ENCODE measurements at places on chromosomes 7 and 10. TPM values are rescaled to one million over a fixed set of nuclear protein-coding genes. Genes with fewer than 3 reads are reported as not detected.

DNA sequence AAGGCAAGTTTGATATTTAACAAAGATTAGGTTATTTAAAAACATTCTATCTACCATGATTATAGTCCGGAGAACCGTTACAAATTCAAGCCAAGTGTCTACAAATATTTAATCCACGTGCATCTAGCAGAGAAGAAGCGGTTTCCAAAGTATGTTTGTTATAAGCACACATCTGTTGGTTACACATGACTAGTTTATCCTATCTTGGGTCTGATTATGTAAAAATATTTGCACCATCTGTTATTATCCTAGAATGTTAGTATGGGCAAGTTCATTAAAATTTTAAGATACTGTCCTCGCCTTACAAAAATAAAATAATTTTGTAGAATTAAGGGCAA, 289.2 kb upstream of the VSTM2A start:
- no peak for DNase-seq

Gene PNLIPRP1
- total RNA-seq: 0.99 TPM

Gene SFMBT2
- total RNA-seq: 8.5 TPM

Gene MYOF
- total RNA-seq: 138 TPM

DNA sequence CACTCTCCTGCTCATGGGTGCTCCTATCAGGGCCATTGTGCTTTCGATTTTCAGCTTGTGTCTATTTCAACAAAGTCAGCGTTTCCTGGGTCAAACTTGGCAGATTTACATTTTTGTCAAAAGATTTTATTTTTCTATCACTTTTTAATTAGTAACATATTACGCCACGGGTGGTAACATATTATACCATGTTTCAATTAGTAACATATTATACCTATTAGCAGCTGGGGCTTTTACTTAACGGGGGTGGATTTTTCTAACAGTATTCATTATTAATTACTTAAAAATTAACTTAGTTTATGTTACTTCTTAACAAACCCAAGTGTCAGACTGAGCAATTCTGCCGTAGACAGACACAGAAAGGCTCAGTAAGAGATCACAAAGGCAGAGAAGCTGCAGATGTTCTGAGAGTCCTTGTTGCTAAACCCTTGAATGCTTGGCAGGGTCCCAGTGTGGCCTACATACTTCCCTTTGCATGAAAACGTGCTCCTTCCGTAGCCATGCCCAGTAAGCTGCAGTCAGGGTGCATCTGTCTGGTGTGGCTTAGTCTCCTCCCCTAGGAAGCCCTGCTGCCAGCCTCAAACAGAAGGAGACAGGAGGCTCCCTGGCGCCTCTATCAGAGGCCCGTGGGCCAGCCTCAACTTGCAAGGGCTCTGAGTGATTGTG, 263.1 kb upstream of the CXCL12 start:
- no peak for DNase-seq

DNA sequence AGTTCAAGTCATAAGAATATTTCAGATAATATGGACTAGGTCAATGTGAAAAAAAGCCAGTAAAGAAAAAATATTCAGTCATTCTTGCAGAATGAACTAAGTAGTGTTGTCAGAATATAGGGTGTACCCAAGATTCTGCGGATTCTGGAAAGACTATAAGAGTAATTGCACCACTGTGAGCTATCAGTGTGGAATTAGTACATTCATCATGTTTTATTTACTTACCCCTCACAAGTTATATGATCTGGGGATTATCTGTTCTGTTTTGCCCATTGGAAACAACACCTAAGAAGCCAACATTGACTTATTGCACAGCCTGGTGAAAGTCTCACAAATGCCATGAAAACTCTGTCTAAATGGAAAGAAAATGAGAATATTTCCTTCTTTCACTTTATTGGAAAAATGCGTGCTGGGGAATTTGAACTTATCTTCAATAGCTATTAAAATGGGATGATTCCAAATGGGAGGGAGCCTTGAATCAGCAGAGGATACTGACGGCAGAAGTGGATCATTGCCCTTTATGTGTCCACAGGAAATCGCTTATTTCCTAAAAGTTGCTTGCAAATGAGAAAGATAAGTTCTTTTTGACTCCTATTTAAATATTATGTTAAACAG, 563.3 kb upstream of the POM121L12 start:
- DNase-seq: no peak

- DNase-seq: no peak
These were observed 94.7 kb upstream of the ZMIZ1 start for GRCh38 chr10:78973901-78974616.

DNA sequence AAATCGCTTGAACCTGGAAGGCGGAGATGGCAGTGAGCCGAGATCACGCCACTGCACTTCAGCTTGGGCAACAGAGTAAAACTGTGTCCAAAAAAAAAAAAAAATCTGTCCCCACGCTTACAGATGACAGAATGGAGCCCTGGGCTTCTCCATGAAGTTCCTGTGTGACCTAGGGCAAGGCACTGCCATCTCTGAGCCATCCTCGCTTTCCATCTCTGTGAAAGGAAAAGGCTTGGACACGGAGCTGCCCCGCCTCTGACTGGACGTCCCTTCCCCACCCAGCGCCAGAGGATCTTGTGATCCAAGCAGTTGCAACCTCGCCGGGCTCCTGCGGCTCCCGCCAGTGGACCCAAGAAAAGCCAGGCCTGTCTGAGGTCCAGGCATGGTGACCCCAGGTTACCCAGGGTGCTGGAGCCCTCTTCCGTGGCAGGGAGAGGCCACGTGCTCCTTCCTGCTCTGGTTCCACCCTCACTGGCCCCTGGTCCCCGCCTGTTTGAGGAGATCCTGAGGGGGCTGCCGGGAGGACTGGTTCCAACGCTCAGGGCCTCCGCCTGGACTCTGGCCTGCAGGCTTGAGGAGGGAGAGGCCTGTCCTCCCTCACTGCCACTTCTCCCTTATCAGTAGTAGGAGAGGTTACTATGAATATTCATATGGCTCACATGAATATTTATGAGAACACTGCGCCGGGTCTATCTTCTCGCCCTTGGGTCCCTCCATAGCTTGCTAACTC, 25.6 kb upstream of the ELFN1 start:
- DNase-seq: no peak

DNA sequence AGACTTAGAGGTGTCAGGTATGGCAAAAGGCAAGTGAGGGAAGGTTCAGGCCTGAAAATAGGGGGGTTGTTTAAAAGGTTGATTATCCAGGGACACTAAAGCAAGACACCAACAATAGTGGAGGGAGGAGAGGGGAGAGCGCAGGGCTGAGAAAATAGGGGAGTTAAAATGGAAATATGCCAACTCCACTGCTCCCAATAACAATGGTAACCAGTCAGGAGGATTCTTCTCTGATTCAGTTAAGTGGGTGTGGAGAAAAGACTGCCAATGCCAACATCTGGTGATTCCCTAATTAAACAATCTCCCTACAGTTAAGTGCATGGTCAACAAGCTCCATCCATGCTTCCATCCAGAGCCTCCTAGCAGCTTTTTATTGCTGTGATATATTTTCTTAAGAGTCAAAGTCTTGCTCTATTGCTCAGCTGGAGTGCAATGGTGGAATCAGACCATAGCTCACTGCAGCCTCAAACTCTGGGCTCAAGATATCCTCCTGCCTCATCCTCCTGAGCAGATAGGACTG, 183.3 kb downstream of the JAZF1 start:
- DNase-seq: no peak

- DNase-seq: no peak
These were observed 557 bp downstream of the HOXA11 start for GRCh38 chr7:27184337-27185012.

Gene SNX10
- 5.6 TPM for total RNA-seq

DNA sequence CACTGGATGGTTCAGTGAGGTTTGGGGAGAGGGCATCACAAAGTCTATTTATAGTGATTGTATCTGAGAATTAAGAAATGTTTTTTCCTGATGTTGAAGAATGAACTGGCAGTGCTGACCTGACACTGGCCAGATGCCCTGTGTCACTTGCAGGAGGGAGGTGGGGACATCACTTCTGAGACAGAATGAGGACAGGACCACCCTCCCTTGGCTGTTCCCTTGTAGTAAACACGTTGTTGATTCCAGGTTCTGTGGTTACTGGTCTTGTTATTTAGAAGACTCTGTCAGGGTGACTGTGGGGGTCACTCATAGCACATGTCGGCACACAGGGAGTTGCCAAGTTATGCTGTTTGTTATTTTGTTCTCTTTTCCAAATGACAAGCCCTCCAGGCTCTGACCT, 126.4 kb downstream of the ADCY1 start:
- no peak for DNase-seq

Gene OPN4
- not detected for total RNA-seq

DNA sequence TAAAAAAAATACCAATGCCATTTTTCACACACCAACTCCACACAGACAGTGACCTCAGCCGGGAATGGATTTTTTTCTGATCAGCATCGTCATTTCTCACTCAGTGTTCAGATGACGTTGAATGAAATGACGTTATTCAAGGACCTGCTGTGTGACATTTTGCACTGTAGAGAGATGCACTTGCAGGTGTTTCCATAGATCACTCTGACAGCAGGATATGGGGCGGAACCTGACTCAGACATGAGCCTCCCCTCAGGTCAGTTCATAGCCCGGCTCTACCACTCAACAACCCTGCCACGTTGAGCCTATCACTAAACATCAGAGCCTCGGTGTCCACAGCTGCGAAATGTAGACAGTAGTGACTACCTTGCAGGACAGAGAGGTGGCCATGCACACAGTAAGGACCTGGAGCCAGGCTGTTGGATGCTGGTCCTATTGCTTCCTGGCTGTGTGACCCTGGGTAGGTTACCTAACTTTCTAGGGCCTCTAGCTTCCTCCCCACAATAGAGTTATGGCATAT, 41.4 kb upstream of the ANTXRL start:
- DNase-seq: no peak

GRCh38 chr7:82247814-82248433, 195.7 kb downstream of the CACNA2D1 start:
- DNase-seq: no peak

GRCh38 chr7:171912-172515, 20.4 kb upstream of the FAM20C start:
- no peak for DNase-seq

- no peak for DNase-seq
These were observed 131.0 kb upstream of the ZNF804B start for GRCh38 chr7:88628363-88629085.

DNA sequence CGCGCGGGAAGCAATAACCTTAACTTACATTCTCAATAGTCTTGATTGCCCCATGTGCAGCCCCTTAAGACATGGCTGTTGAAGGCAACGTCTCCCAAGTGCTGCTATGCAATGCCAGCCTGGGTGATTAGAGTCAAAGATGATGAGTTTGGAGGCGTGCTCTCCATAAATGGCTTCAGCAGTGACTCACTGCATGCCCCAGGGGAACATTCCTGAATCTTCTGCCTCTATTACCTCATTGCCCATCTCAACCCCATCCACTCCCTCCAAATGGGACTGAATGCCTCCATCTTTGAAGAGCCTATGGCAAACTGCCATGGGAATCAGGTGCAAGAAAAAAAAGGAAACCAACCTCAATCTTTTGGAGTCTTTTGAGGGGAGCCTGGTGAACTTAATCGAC, 282.8 kb downstream of the SNX10 start:
- no peak for DNase-seq

Gene CHAT
- total RNA-seq: not detected

Gene NEURL1
- total RNA-seq: not detected

Gene ZPBP
- not detected for total RNA-seq

GRCh38 chr10:60677531-60678129, 100.6 kb upstream of the CDK1 start:
- no peak for DNase-seq

Gene TAS2R4
- total RNA-seq: 0.81 TPM

- no peak for DNase-seq
These were observed 41.0 kb downstream of the TSPAN15 start for GRCh38 chr10:69492091-69492745.

GRCh38 chr7:155685070-155685790, 40.8 kb downstream of the RBM33 start:
- no peak for DNase-seq

- no peak for DNase-seq
These were observed 296.5 kb upstream of the PHF14 start for GRCh38 chr7:10677211-10677610.

Gene NUB1
- 53.4 TPM for total RNA-seq

- DNase-seq: no peak
These were observed 44.8 kb downstream of the CLEC2L start for GRCh38 chr7:139568346-139568675.

DNA sequence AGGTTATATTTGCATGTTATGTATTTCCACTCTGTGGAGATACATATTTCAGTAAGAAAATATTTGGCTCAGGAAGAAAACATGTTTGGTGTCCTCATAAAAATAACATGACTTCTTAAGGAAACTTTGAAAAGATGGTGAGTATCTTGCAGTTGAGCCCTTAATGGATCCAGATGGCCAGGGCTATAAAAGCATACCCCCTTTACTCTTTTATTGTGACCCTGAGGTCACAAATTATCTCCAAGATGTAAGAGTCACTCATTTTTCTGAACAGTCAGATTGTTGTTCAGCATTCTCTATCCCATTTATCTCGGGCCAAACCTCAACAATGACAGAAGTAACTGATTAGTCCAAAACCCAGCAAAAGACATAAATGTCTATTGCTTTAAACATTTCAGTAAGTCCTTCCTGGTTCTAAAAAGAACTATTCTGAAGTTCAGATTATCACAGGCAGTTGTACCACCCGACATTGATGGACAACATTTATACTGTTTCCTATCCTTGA, 539.4 kb downstream of the PARD3 start:
- DNase-seq: no peak

GRCh38 chr10:22321156-22321923, 441 bp downstream of the BMI1 start:
- no peak for DNase-seq

DNA sequence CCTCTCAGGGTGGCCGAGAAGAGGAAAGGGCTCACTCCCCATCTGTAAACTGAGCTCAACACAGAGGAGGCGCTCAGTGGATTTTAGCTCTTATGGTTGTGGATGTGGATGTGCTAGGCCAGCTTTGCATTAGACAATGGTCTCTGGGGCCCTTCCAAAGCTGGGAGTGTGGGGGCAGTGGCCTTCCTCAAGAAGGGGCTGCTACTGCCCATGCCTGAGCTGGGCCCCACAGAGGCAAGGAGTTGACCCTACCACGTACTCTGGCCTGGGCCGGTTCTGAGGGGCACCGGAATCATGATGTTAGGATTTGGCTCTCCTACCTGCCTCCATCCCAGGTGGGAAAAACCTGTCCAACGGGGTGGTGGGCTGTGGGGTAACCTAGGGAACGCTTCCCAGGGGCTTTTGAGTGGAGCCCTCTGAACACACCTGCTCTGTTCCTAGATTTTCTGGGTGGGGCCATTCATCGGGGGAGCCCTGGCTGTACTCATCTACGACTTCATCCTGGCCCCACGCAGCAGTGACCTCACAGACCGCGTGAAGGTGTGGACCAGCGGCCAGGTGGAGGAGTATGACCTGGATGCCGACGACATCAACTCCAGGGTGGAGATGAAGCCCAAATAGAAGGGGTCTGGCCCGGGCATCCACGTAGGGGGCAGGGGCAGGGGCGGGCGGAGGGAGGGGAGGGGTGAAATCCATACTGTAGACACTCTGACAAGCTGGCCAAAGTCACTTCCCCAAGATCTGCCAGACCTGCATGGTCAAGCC, 11.5 kb downstream of the AQP1 start:
- DNase-seq: peak; percentile 1

Measured in thoracic aorta (tissue), 2 donors.